Esophagus muscularis mucosa (tissue), 4 donors: ENCODE measurements at places on chromosomes 4 and X. TPM values are rescaled to one million over a fixed set of nuclear protein-coding genes. Genes with fewer than 3 reads are reported as not detected.

PLP1 gene
- total RNA-seq, result 27.5 TPM

DNA sequence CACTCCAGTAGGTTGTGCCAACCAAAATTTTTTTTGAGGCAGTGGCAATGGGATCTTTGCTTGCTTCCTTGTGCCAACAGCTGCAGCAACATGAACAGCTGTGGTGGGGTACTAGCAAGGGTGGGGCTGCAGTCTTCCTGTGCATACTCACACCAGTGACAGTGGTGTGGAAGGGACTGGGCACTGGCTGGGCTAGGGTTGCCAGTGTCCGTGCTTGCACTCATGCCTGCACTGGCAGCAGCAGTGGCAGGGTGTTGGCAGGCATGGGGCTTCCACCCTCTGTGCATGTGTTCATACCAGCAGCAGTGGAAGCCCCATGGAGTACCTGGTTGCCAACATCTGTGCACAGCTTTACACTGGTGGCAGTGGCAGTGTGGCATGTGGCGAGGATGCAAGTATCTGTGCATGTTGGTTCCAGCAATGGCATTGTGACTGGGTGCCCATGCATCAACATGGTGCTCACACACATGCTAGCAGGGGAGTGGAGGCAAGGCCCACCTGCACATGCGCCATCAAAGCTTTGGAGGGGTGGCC is 1312.6 kb downstream of the PCDH18 start:
- DNase-seq, result no peak

GRCh38 chr4:32030406-32030805 is 1310.2 kb downstream of the PCDH7 start:
- no peak for DNase-seq

MRFAP1L1 gene
- 56.3 TPM for total RNA-seq

- no peak for DNase-seq
Observed at GRCh38 chr4:10023050-10023419, 1.7 kb upstream of the SLC2A9 start.
